ENCODE measurements at places on chromosomes 4 and X. TPM values are rescaled to one million over a fixed set of nuclear protein-coding genes. Genes with fewer than 3 reads are reported as not detected.

The CFAP47 gene
- not detected for total RNA-seq

The GPR143 gene
- 2.8 TPM for total RNA-seq

The MSX1 gene
- total RNA-seq, result 9.0 TPM

The NEK1 gene
- total RNA-seq, result 7.8 TPM

The CTAG1A gene
- total RNA-seq, result not detected

The SLC2A9 gene
- 2.9 TPM for total RNA-seq

The HSFX1 gene
- total RNA-seq, result 0.47 TPM

The XAGE1B gene
- total RNA-seq, result not detected

The OFD1 gene
- total RNA-seq, result 9.4 TPM

The BMP2K gene
- total RNA-seq, result 138 TPM

The FRMD7 gene
- not detected for total RNA-seq

The CABS1 gene
- not detected for total RNA-seq

The NEXMIF gene
- not detected for total RNA-seq

The ATP5ME gene
- total RNA-seq, result 95.5 TPM

The ACSL4 gene
- 97.2 TPM for total RNA-seq

The AKAP17A gene
- 36.1 TPM for total RNA-seq

The ZCCHC12 gene
- total RNA-seq, result under 0.01 TPM

The ABCE1 gene
- 197 TPM for total RNA-seq

The COX7B2 gene
- total RNA-seq, result not detected

The SSX2 gene
- total RNA-seq, result not detected

The MAGEB10 gene
- total RNA-seq, result not detected
